Amniotic stem cell (primary cell): ENCODE measurements at places on chromosomes 5 and 9.
A peak's percentile ranks its signal among the peaks of the same experiment; 100 is the strongest.

GRCh38 chr9:19511694-19512093, 102.9 kb downstream of the ACER2 start:
- DNase-seq, result no peak

DNA sequence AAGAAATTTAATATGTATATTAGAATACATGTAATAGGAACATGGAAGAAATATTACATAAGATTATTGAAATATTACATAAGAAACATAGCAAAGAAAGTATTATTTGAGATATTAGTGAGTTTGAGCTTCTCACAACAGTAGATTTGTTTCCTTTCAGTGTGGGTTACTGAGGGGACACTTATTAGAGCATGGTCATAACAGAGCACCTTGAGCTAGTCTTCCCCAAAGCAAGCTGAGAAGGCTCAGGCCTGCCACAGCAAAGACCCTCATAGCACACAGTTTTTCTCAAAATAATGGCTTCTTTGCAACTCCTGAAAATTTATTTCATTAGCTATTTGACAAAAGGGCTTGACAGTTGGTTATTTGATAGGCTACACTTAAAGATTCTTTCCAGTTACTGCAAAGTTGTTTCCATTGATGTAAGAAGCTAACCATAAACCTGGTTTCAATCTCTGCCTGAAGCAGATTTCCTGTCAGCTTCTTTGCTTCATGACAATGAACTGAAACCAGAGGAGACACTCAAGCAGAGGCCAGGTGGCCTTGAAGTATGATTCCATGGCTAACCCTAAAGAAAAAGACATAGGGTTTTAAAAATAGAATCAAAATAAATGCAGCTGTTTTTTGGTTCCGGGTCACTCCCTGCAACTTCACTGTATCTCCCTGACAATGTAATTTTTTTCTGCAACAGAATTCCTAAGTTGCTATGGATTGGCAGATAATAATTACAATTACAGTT, 68.6 kb downstream of the ERMP1 start:
- no peak for DNase-seq

- DNase-seq, result no peak
These were observed 59.2 kb upstream of the OTP start for GRCh38 chr5:77697692-77698091.

DNA sequence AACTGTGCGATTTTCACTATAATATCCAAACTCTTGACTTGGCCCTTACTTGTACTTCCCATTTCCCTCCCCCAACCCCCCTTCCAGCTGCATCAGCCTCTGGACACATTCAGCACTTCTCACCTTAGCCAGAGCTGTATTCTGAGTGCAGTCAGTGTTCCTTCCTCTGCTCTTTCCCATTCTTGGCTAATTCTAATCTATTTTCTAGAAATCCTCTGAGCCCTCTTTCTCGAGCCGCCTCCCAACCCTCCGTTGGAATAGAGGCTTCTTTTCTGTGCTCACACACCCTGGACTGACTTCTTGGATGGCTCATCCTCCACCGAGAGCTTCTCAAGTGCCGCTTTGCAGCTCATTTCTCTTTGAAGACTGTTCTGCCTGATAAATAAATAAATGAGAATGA, 188.8 kb downstream of the NTRK2 start:
- no peak for DNase-seq

DNA sequence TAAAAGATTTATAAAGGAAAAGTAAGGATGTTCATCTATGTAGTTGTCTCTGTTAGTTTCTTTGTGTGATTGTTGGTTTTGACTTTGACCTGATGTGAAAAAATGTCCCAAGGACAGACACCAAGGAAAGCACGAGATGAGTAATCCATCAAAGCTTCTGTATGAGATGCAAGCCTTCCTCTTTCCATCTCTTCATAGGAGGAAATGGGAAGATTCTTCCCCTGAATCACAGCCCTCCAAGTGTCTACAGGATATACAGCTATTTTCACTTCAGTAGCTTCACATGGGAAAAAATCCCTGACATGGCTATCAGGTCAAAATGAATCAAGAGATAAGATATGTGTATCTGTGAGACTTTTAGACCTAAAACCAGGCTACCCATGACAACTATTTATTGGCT, 29.0 kb upstream of the CEMIP2 start:
- no peak for DNase-seq

DNA sequence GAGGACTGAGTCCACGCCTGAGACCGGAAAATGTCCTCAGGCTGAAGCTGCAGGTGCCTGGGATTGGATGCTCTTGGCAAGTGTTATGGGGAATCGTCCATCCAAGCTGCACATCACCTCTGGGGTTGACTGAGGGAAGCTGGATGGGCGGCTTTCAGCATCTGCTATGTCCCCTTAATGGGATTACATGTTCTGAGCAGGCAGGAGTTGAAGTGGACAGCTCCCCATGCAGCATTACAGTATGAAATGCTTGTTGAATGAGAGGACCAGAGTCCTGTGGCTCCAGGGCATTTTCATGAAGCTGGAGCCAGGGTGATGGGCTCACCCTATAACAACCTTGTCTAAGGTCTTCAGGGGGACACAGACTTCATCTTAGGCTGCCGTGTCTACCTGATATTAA, 270.9 kb downstream of the HSPA4 start:
- DNase-seq, result no peak

GRCh38 chr9:95762322-95762721, 113.2 kb upstream of the ERCC6L2 start:
- DNase-seq, result no peak

GRCh38 chr5:9054821-9055589, 490.9 kb downstream of the SEMA5A start:
- no peak for DNase-seq

- DNase-seq, result no peak
These were observed 69.6 kb upstream of the SLC30A5 start for GRCh38 chr5:69024241-69024651.

- peak; percentile 43 for DNase-seq
These were observed at the start of gene SNX24 for GRCh38 chr5:122845229-122846050. TSS of gene SNX24 (plus strand) at chr5:122845613. CDS start at chr5:122845634, 21 bp downstream.

DNA sequence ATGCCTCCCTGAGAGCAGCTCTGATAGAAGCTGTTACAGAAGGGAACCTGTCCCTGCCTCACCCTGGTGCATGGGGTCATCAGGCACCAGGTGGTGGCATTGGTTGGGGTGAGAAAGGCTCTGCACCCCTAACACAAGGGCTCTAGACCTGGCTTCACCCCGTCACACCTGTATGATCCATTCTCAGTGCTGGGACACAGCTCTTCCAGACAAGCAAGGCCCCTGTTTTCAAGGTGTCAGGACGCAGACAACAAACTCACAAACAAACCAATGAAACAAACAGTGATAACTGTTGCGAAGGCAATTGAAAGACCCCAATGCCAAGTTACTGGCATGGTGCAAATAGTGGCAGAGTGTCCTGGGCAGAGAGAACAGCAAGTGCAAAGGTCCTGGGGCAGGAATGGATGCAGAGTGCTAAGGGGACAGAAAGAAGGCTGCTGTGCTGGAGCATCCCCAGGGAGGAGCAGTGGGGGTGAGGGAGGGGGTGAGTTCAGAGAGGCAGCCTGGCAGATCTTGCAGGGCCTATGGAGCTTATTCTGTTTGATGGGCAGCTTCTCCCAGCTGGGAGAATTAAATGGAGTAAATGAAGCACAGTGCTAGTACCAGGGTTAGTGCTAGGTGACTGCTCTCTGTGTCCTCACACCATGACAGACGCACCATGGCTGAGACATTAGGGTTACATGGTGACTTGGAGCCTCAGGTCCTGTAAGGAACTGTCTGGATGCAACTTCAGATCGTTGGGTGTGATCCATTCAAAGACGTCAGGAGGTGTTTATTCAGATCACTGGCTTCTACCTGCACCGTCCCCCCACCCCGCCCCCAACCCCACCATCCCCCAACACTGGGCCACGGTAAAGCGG, 67.9 kb upstream of the UNC5A start:
- DNase-seq, result no peak

GRCh38 chr9:131214876-131215275, 61.4 kb downstream of the FAM78A start:
- DNase-seq, result no peak

DNA sequence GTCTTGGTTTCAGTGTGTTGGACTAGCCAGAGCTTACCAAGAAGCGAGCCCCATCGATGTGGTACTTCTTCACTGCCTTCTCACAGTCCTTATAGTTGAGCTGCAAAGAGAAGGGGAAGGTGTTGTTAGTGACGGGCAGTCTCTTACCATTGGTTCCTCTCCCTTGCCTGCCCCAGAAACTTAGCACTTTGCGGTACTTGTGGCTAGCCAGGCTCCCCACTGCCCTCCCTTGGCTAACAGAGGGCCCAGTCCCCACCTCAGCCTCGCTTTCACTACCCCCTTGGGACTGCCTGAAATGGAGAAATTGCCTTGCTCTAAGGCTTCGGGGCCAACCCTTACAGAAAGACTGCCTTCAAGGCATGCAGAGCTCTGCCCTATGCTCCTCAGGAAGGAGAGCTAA, 4.3 kb downstream of the LCP2 start:
- DNase-seq, result no peak

DNA sequence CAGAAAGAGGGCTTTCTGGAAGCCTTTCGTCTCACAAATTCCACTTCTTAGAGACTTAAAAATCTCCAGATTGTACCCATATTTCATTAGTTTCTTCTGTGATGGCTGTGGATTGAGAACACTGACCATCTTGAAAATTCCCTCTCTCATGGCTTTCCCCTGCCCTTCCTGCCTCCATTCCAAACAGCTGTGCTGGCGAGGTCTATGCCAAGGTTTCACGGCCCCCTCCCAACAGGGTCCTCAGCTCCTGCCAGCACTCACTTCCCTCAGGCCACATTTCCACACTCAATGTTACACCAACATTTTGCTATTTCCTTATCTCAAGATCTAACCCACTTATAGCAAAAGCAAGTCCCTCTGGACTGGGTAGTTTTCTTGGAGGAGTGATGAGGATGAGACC, 40.3 kb upstream of the EQTN start:
- DNase-seq, result no peak

- DNase-seq, result no peak
These were observed 344.9 kb downstream of the ARL15 start for GRCh38 chr5:53965459-53965858.

GRCh38 chr9:2043881-2044462, 28.8 kb downstream of the SMARCA2 start:
- no peak for DNase-seq

DNA sequence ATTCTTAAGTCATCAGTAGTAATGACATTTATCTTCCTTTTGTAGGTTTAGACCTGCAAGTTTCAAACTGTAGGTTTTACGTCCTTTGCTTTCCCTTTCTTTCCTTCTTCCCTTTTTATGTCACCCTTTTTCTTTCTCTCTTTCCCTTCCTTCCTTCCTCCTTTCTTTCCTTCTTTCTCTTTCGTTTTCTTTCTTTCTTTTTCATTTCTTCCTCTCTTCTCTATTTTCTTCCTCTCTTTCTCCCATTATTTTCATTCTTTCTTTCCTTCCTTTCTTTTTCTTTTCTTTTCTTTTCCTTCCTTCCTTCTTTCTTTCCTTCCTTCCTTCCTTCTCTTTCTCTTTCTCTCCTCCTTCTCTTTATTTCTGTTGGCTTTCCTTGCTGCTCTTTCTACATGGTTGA, 59.9 kb downstream of the WDR36 start:
- no peak for DNase-seq

DNA sequence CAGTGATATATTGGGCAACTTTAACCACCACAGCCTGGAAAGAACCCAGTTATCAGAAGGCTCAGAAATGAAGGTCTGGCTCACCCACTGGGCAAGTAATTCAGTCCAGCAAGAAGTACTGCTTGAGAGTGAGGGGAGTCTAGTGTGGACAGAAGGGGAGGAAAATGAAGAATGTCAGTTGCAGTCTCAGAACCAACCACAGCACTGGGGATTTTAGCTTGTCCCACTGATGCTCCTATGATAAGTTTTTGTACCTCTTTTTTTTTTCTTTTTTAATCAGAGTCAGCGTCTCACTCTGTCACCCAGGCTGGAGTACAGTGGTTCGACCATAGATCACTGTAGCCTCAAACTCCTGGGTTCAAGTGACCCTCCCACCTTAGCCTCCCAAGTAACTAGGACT, 9.4 kb upstream of the CD72 start:
- no peak for DNase-seq

DNA sequence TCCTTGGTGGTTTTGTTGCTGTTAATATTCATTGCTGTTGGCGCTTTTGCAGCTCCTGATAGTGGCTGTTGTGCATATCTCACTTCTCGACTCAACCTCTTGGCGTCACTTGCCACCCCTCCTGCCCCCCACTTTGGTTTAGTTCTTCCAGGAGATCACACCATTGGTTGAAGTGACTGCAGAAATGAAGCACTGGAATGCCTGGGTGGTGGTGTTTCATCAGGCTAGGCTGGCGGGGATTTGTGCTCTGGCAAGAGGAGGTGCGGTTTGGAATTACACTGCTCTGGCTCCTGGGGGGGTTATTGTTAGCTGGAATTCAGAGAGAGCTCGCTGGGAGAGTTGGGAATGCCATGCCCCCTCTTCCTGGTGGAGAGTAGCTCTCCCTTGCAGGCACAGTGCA, 11.5 kb downstream of the PRRC2B start:
- DNase-seq, result no peak

DNA sequence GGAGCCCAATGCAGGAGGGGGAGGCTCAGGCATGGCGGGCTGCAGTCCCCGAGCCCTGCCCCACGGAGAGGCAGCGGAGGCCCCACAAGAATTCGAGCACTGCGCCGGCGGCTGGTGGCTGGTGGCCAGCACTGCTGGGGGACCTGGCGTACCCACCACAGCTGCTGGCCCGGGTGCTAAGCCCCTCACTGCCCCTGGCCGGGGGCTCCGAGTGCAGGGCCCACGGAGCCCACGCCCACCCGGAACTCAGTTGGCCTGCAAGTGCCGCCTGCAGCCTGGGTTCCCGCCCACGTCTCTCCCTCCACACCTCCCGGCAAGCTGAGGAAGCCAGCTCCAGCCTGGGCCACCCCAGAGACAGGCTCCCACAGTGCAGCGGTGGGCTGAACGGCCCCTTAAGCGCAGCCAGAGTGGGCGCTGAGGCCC, 780.3 kb downstream of the DTWD2 start:
- no peak for DNase-seq

DNA sequence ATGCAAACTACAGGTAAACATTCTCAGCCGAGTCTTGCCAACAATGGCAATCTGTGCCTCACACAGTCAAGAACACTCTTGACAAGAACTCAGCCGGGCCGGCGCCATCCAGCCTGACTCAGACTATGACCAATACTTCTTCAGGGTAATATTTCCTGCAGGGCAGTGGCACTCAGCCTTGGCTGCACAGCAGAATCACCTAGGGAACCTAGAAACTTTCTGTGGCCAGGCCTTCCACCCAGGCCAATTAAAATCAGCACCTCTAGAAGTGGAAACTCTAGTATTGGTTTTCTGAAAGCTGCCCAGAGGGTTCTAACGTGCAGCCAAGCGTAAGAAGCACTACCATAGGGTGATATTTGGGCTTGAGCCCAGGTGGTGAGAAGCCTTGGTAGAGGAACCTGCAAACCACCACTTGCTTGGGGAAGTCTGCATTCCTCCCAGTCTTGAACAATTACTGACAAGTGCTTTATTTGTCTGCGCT, 120.6 kb downstream of the TTLL11 start:
- DNase-seq, result peak; percentile 35
